ENCODE measurements at places on chromosomes 11 and 22.
A peak's percentile ranks its signal among the peaks of the same experiment; 100 is the strongest.

DNA sequence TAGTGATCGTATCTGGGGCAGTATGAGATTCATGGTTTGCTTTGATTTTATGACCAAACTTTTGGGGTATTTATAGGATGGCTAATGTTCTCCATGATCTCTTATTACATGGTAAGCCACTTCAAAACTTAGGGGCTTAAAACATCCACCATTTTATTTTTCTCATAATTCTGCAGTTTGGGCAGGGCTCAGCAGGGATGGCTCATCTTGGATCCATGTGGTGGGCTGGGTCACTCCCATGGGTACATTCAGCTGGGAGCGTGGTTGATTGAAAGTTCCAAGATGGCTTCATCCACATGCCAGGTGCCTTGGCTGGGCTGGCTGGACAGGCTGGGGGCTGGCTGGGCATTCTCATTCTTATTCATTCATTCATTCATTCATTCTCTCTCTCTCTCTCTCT, 30.5 kb upstream of the FGF19 start:
- no peak for DNase-seq

- DNase-seq, result no peak
These were observed 37.6 kb upstream of the CECR2 start for GRCh38 chr22:17331690-17332089.

DNA sequence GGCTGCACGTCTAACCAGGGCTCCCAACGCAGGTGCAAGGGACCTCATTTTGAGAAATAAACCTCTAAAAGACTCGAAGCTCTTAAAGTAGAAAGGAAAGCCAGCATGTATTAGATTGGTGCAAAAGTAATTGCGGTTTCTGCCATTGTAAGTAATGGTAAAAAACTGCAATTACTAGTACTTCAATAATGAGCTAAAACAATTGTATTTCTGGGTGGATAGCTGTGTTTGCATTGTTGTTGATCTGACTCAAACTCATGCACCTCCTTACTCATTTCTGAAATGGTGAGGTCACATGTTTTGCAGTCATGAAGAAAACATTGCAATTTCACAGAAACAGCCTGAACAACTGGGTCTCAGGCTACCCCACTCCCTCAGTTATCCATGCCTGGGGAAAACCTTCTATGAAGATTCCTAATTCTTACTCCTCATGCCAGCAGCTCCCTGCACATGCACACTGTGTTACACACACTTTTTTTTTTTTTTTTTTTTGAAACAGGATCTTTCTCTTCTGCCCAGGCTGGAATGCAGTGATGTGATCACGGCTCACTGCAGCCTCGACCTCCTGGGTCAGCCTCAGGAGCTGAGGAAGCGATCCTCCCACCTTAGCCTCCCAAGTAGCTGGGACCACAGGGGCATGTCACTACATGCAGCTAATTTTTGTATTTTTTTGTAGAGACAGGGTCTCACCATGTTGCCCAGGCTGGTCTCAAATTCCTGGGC, 24.6 kb downstream of the VWCE start:
- DNase-seq, result peak; percentile 18

DNA sequence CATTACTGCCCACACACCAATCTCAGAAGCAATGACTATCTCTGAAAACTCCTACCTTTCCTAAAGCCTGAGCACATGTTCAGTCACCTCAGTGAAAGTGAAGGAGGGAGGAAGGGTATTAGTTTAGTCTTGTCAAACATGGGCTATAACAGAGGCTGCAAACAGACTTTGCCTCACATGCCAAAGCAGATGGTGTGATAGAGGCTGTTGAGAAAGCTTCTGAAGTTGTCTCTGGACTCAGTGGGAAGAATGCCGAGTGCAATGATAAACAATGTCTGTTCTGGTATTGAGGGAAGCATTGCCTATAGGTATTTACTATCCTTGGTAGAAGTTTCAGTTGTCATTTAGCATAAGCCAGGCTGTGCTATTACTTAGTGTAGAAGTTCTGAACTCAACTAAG, 314.5 kb upstream of the CCDC90B start:
- no peak for DNase-seq

DNA sequence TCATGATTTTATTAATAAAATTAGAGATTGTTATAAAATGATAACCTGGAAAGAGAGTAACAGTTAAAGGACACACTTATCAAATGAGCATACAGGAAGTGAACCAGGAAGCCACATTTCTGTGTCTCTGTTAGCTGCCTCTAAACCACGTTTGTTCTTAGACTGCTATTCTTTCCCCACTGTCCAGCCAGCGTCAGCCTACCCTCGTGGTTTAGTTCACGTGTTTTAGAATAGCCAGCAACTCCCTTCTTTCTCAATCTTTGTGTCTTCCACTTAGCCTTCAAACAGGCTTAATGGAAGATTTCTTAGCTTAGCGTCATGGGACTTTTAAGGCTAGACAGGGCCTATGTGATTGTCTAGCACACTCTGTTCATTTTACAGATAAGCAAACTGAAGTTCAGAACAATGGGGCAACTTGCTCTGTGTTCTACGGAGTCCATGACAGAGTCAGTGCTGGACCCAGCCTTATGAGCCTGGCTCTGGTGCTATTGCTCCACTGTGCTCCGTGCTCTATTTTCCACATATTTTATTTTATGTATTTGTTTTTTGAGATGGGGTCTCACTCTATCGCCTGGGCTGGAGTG, 27.2 kb downstream of the GRAMD1B start:
- no peak for DNase-seq

DNA sequence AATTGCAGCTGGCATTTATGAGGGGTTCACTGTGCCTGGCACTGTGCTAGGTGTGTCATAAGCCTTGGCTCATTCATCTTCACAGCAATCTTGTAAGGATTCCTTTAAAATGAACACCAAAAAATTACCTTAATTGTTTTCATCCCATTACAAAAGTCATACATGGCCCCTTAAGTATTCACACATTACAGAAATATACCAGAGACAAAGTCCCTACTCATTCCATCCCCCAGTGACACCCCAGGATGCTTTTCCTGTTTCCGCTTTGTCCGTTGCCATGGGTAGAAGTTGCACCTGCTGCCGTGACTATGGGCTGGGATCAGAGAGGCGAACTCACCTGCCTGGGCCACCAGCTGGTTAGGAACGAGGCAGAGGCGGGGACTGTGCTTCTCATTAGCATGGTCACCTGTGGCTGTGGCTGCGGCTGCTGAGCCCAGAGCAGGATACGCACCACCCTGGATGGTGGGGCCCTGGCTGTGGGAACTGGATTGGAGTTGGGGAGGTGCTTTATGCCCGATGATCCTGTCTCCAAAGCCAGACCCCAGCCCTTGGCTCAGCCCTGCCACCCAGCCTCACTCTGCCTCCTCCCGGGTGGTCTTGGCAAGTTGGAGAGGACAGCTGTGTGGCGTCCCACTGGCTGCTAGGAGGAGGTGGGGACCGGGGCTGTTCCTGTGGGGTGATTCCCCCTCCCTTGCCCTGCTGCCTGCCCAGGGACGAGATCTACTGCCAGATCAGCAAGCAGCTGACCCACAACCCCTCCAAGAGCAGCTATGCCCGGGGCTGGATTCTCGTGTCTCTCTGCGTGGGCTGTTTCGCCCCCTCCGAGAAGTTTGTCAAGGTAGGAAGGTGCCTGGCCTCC, 60.8 kb downstream of the MYO7A start:
- no peak for DNase-seq

DNA sequence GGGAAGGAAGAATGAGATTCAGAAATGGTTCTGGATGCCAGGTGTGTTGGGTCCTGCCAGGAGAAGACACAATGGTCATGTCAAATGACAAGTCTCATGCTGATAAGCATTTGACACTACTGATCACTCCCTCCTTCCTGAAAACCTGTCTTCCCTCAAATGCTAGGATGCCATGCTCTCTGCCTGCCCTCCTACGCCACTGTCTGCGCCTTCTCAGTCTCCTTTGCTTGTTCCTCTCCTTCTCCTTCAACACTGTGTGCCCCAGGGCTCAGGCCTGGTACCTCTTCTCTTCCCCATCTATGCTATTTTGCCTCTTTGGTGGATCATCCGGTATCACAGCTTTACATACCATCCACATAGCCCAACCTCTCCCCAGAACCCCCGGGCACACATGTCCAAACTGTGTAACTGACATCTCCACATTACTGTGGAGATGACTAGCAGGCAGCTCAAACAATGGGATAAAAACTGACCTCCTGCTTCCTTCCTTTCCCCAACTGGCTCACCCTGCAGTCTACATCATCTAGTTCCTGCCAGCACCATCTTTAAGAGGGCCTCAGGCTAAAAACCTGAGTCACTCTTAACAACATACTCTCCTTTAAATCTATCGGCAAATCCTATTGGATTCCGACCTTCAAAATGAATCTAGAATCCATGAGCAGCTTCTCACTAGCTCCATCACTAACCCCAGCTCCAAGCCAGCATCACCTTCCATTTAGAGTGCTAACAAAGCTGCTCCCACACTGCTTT, 8.2 kb downstream of the AP1B1 start:
- DNase-seq, result peak; percentile 14

GRCh38 chr11:7418061-7418460, 67.2 kb upstream of the OLFML1 start:
- DNase-seq, result no peak

DNA sequence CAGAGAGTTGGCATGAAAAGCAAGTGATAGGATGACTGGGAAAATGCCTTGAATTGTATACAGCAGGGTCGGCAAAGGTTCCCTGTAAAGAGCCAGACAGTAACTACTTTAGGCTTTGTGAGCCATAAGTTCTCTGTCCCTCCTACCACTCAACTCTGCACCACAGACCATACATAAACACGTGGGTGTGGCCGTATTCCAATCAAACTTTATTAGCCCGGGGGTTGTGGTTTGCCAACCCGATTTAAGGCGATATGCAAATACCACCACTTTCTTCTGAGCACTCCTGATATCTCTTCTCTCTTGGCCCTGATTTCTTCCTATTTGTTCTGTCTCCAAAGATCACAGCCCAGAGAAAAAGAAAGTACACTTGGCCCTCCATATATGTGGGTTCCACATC, 87.5 kb downstream of the MN1 start:
- no peak for DNase-seq

DNA sequence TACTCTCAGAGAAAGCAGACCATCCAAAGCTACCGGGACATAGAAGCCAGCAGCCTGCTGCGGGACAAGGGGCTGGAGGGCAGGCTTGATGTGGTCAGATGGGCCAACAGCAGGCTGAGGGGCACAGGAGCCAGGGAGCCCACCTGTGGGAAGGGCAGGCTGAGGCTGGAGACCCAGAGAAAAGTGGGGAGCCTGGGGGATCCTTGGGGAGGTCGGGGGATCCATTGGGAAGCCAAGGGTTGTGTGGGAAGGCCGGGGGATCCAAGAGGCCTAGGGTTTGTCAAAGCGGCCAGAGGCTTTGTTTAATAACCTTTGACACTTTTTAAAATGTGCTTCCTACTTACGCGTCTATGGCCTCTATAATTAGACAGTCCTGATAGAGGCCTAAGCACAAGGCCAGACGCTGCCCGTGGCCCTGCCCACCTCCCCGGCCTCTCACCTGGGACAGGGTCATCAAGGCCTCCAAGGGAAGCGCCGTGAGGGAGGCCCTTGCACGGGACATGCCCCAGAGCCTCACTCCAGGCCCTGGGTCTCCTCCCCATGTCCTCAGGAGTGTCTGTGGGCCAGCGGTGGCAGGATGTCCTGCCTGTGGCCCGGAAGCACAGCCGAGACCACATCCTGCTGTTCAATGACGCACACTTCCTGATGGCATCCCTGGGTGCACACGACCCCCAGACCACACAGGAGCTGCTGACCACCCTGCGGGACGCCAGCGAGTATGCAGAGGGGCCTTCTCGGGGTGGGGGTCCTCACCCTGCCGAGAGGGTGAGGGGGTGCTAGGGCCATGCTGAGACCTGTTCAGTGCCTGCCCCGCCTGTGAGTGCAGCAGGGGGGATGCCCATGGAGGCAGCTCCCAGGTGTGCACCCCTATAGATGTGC, 8.6 kb upstream of the GTSE1 start:
- no peak for DNase-seq

GRCh38 chr11:117045956-117046355, 52.3 kb downstream of the SIK3 start:
- DNase-seq, result no peak

- DNase-seq, result no peak
These were observed 299.9 kb upstream of the ANO5 start for GRCh38 chr11:21892736-21893564.

- DNase-seq, result peak; percentile 87
These were observed 57.0 kb downstream of the GDPD4 start for GRCh38 chr11:77244277-77245027.

GRCh38 chr11:66951927-66952337, 6.3 kb downstream of the PC start:
- peak; percentile 12 for DNase-seq

DNA sequence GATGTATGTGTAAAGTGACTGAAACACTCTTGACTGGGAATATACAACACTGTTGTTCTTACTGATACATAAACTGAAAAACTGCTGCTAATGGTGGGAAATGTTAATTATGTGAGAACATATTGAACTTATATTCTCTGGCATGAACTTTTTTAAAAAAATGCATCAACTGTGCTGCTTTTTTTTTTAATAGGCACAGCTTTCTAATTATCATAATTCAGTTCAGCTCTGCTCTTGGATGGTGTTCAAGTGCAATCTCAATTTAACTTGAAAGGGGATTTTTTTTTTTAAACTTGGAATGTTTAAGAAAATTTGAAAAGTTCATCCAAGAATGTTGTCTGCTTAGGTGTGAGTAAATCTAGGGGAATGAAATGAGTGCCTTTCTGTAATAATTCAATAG, 5.2 kb downstream of the TEAD1 start:
- no peak for DNase-seq

- DNase-seq, result no peak
These were observed 2.0 kb downstream of the OR52W1 start for GRCh38 chr11:6200975-6201374.

- peak; percentile 19 for DNase-seq
These were observed 569 bp downstream of the FAM76B start for GRCh38 chr11:95788921-95789505.

GRCh38 chr11:28072321-28072720, 35.6 kb downstream of the KIF18A start:
- DNase-seq, result no peak

- no peak for DNase-seq
These were observed 92.1 kb downstream of the CACNA1I start for GRCh38 chr22:39662686-39663052.
